Natural killer cell (primary cell): ENCODE measurements at places on chromosomes 2 and 18. TPM values are rescaled to one million over a fixed set of nuclear protein-coding genes. Genes with fewer than 3 reads are reported as not detected.

SIX3 gene
- total RNA-seq, result 0.39 TPM

ABCG8 gene
- total RNA-seq, result not detected

SPATA3 gene
- not detected for total RNA-seq

HRH4 gene
- not detected for total RNA-seq

C2orf66 gene
- total RNA-seq, result not detected

VWA3B gene
- not detected for total RNA-seq

ESPNL gene
- total RNA-seq, result not detected

VIT gene
- total RNA-seq, result 1.4 TPM

CPLX4 gene
- not detected for total RNA-seq

IL36RN gene
- not detected for total RNA-seq

EGR4 gene
- 2.6 TPM for total RNA-seq

GRHL1 gene
- total RNA-seq, result 3.6 TPM

KLHL41 gene
- not detected for total RNA-seq
